ENCODE measurements at places on chromosomes 4 and X. TPM values are rescaled to one million over a fixed set of nuclear protein-coding genes. Genes with fewer than 3 reads are reported as not detected.

The GPR82 gene
- polyA plus RNA-seq = not detected

The JADE3 gene
- 5.6 TPM for polyA plus RNA-seq

The NPY1R gene
- polyA plus RNA-seq = not detected

The ANXA3 gene
- polyA plus RNA-seq = 15.7 TPM

The FAM9C gene
- polyA plus RNA-seq = not detected

The CA5B gene
- polyA plus RNA-seq = 8.6 TPM

The CDX4 gene
- not detected for polyA plus RNA-seq

The ADGRG4 gene
- polyA plus RNA-seq = 0.01 TPM

The FAM114A1 gene
- polyA plus RNA-seq = 184 TPM

The RNF212 gene
- polyA plus RNA-seq = 2.9 TPM

The ZIC3 gene
- not detected for polyA plus RNA-seq

The RPL39 gene
- polyA plus RNA-seq = 2,139 TPM

The CNKSR2 gene
- polyA plus RNA-seq = 0.32 TPM

The LGI2 gene
- 0.01 TPM for polyA plus RNA-seq

Data from BJ (cell line).